ENCODE measurements at places on chromosomes 6 and 20. TPM values are rescaled to one million over a fixed set of nuclear protein-coding genes. Genes with fewer than 3 reads are reported as not detected.
A peak's percentile ranks its signal among the peaks of the same experiment; 100 is the strongest.

DNA sequence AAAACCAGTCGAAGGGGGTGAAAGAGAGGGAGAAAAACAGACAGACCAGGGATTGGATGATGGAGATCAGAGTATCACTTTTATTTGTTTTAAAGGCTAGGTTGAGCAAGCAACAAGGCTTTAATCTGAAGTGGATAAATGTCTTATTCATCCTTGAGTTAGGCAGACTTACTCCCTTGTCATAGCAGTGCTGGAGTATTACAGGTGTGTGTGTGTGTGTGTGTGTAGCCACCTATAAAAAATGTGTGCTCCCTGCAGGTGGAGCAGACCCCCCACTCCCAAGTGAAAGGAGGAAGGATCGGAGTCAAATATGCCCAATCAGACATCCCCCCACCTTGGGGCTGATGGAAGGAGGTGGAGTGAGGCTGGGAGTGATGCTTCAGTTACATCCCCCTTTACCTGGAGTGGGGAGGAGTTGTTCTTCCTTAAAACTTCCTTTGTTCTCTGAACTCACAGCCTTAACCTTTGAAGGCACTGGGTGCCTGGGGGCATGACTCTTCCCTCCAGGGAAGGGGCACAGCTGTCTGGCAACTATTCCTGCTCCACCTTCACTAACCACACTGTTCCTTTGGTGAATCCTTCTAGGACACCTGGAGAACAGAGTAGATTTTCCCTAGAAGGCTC is 27.3 kb downstream of the PTK7 start:
- peak; percentile 47 for DNase-seq

DNA sequence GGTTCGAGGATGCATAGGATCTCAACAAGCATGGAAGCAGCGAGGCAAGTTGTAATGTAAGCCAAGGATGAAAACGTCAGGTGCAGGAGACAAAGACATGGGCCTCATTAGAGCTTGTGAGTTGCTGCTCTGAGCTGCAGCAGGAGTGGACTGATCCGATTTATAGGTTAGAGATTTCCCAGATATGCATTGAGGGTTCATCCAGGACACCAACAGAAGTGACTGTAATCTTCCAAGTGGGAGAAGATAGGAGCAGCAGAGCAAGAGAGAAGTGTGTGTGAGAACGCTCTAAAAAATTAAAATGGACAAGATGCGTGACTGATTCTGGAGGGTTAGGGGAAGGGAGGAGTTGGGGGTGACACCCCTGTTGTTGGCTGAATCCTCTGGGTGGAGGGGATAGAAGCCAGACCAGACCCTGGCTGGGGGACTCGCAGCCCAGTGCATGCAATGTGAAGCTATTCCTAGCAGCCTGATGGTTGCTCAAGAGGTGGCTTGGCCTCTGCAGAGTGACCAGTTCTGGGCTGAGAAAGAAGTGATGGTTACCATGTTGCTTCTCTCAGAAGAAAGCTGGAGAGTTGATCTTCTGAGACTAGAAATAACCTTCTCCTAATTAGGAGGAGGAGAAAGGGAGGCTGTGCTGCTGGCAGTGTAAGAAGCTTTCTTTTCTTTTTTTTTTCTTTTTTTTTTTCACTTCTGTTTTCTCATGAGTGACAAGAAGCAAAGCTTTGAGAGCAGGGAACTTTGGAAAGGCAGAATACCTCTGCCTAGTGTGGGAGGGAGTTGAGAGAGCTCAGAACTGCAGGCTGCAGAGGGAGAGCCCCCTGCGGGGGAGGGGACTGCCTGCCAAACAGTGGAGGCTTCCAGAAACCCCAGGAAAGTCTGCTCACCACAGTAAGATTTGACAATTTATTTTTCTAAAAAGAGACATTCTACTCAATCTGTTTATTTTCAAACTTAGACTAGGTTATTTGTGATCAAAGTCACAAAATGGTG is 116.9 kb downstream of the SLX4IP start:
- DNase-seq, result no peak

- no peak for DNase-seq
Measured at GRCh38 chr6:135008941-135009290, 45.7 kb downstream of the HBS1L start.

- no peak for DNase-seq
Measured at GRCh38 chr20:37936041-37936440, 33.1 kb downstream of the VSTM2L start.

OLIG3 gene
- total RNA-seq, result not detected

GRCh38 chr6:45538641-45539547 is 161.2 kb upstream of the SUPT3H start:
- peak; percentile 58 for DNase-seq

GRCh38 chr6:47379328-47379727 is 69.6 kb upstream of the TNFRSF21 start:
- DNase-seq, result no peak

DNA sequence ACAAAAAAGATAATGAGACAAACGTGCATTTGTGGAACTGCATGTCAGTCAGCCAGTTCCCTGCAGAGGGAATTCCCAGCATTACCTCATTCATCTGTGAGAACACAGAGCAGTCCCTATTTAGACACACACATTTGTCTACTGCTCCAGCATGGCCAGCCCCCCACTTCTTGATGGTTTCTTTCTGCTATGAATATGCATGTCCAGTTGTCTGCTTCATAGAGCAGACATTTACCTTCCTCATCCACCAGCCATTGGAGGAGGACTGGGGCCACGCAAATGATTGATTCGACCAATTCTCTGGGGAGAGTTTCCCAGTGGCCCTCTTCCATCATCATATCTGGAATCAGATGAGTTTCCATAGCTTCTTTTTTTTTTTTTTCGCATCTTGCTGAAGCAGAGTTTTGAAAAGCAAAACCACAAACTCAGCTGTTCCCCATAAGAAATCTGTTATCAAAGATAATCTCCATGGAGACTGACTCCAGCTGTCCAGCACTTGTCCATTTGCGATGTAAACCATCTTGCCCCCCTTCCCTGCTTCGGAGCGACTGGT is 11.8 kb downstream of the ENPP1 start:
- DNase-seq, result peak; percentile 51

DNA sequence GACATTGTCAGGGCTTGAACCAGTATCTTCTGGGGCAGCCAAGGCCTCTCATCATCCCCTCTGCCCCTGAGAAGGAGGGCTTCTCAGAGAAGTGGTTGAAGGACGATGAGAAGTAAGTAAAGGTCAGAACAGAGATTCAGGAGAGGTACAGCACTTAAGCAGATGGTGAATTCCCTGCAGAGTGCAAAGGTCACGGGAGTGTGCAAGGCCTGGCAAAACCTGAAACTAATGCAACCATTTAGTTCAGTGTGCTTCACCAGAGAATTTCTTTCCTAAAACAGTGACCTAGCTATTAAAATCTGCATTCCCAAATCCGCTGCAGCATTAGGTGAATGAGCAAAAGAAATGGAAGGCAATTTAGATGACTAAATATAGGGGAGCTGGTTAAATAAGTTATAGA is 58.4 kb downstream of the TRERF1 start:
- no peak for DNase-seq

Measured in osteoblast (primary cell).